T-helper 2 cell treated with Interferon-gamma antibody and Interleukin-4, amounts not matched to agents 5 μg/mL and 100 μg/mL, for 36 hours (primary cell): ENCODE measurements at places on chromosomes 1 and 21.
A peak's percentile ranks its signal among the peaks of the same experiment; 100 is the strongest.

GRCh38 chr1:58861076-58861475 lies 77.2 kb upstream of the JUN start:
- peaks cover 4% of the 10 kb centered on the region for H3K36me3 ChIP-seq
- peaks cover 27% of the 10 kb centered on the region for H3K4me1 ChIP-seq
- peaks cover 2% of the 10 kb centered on the region for H3K27me3 ChIP-seq
- no peak overlapping the region for H3K27ac ChIP-seq
- no peak for DNase-seq
- no peak overlapping the region for H3K4me3 ChIP-seq

GRCh38 chr21:14957836-14958235 lies 107.0 kb downstream of the NRIP1 start:
- no peaks in the 10 kb centered on the region for H3K4me1 ChIP-seq
- no peaks in the 10 kb centered on the region for H3K36me3 ChIP-seq
- no peak for DNase-seq
- no peaks in the 10 kb centered on the region for H3K27me3 ChIP-seq
- H3K4me3 ChIP-seq = no peak overlapping the region
- H3K27ac ChIP-seq = no peak overlapping the region

- peaks cover 41% of the 10 kb centered on the region for H3K4me1 ChIP-seq
- H3K4me3 ChIP-seq = no peak overlapping the region
- H3K27ac ChIP-seq = no peak overlapping the region
- DNase-seq = no peak
- peaks cover 1% of the 10 kb centered on the region for H3K36me3 ChIP-seq
Measured at GRCh38 chr1:183593356-183593755, 3.1 kb upstream of the NCF2 start.

DNA sequence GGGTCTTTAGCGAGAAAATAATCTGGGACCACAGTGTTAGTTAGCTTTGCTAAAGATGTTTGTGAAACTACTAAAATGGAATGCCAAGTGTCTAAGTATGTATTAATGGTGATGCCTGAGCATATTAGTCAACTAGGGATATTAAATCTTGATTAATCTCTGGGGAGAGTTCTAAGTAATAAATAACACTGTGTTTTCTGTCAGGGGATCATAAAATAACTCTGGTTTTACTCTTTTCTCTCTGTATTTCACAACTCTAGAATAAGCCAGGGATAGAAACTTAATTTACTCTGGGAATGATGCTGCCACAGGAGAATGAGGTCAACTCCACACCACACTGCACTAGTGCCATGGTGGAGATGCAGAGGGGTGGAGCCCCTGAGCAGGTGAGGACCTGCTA lies 399.2 kb downstream of the PTBP2 start:
- no peak for DNase-seq
- no peak overlapping the region for H3K27ac ChIP-seq
- H3K4me1 ChIP-seq = no peaks in the 10 kb centered on the region
- no peaks in the 10 kb centered on the region for H3K36me3 ChIP-seq

GRCh38 chr1:93592551-93592949 lies 89.1 kb downstream of the BCAR3 start:
- H3K27me3 ChIP-seq = peaks cover 17% of the 10 kb centered on the region
- peaks cover 14% of the 10 kb centered on the region for H3K36me3 ChIP-seq
- no peak overlapping the region for H3K4me3 ChIP-seq
- H3K27ac ChIP-seq = no peak overlapping the region
- H3K4me1 ChIP-seq = peaks cover 18% of the 10 kb centered on the region
- DNase-seq = no peak

GRCh38 chr1:199010492-199010891 lies 371.7 kb downstream of the PTPRC start:
- DNase-seq = no peak
- no peaks in the 10 kb centered on the region for H3K27me3 ChIP-seq
- H3K36me3 ChIP-seq = peaks cover 17% of the 10 kb centered on the region
- H3K4me1 ChIP-seq = peaks cover 48% of the 10 kb centered on the region
- peak overlapping the region; percentile 17 for H3K27ac ChIP-seq
- H3K4me3 ChIP-seq = peak overlapping the region; percentile 39

- no peak overlapping the region for H3K27ac ChIP-seq
- no peaks in the 10 kb centered on the region for H3K4me1 ChIP-seq
- H3K36me3 ChIP-seq = no peaks in the 10 kb centered on the region
Measured at GRCh38 chr1:51643362-51643761, 26.5 kb downstream of the OSBPL9 start.

- no peak overlapping the region for H3K27ac ChIP-seq
- no peaks in the 10 kb centered on the region for H3K36me3 ChIP-seq
- no peak overlapping the region for H3K4me3 ChIP-seq
- no peaks in the 10 kb centered on the region for H3K27me3 ChIP-seq
- no peak for DNase-seq
- no peaks in the 10 kb centered on the region for H3K4me1 ChIP-seq
Measured at GRCh38 chr1:57013522-57013921, 47.7 kb upstream of the C8B start.

GRCh38 chr1:168627370-168627769 lies 51.0 kb downstream of the XCL1 start:
- DNase-seq = no peak
- H3K27me3 ChIP-seq = peaks cover 15% of the 10 kb centered on the region
- no peak overlapping the region for H3K27ac ChIP-seq

- H3K4me3 ChIP-seq = no peak overlapping the region
- H3K27ac ChIP-seq = no peak overlapping the region
- H3K36me3 ChIP-seq = no peaks in the 10 kb centered on the region
- peaks cover 4% of the 10 kb centered on the region for H3K27me3 ChIP-seq
- no peak for DNase-seq
Measured at GRCh38 chr21:32216293-32216692, 62.6 kb downstream of the MIS18A start.

DNA sequence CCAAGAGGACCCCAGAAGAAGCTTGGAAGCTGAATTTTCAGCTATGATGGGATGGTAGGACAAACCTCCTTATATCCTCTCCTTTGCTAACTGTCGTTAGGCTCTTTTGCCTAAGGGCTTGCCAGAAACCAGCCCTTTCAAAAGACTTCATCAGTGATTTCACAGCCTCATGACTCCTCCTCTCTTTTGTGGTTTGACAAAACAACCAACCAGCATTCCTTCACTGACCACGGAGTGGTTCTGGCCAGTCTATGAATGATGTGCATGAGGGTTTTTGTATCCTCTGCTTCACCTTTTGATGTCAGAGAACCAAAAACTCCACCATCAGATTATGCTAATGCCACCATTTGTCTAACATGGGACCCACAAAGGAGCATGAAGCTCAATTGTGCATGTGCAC lies 116.9 kb upstream of the COA6 start:
- H3K27me3 ChIP-seq = peaks cover 18% of the 10 kb centered on the region
- no peak overlapping the region for H3K4me3 ChIP-seq
- DNase-seq = no peak
- H3K4me1 ChIP-seq = peaks cover 11% of the 10 kb centered on the region

- peaks cover 57% of the 10 kb centered on the region for H3K4me1 ChIP-seq
- H3K36me3 ChIP-seq = peaks cover 26% of the 10 kb centered on the region
- H3K27me3 ChIP-seq = peaks cover 5% of the 10 kb centered on the region
Measured at GRCh38 chr1:66350001-66350547, 183.9 kb upstream of the SGIP1 start.

- no peak overlapping the region for H3K4me3 ChIP-seq
- no peak for DNase-seq
- peaks cover 5% of the 10 kb centered on the region for H3K27me3 ChIP-seq
- no peak overlapping the region for H3K27ac ChIP-seq
- no peaks in the 10 kb centered on the region for H3K4me1 ChIP-seq
Measured at GRCh38 chr1:114181356-114181755, 27.7 kb upstream of the SYT6 start.

DNA sequence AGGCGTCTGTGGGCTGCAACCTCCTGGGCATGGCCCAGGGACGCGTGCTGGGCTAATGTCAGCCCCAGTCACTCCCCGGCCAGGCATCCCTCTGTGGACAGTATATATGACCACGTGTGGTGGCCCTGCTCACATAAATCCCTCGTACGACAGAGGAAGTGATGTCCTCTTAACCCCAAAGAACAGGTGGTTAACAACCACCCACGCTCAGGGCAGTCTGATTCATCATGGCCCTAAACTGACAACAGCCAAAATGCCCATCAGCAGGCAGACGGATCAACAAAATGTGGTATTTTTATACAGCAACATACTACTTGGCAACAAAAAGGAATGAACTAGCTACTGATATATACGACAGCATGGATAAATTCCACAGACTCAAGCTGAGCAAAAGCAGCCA lies 51.0 kb downstream of the ECE1 start:
- H3K4me1 ChIP-seq = no peaks in the 10 kb centered on the region
- peak; percentile 16 for DNase-seq
- no peaks in the 10 kb centered on the region for H3K27me3 ChIP-seq
- H3K27ac ChIP-seq = no peak overlapping the region
- no peak overlapping the region for H3K4me3 ChIP-seq

DNA sequence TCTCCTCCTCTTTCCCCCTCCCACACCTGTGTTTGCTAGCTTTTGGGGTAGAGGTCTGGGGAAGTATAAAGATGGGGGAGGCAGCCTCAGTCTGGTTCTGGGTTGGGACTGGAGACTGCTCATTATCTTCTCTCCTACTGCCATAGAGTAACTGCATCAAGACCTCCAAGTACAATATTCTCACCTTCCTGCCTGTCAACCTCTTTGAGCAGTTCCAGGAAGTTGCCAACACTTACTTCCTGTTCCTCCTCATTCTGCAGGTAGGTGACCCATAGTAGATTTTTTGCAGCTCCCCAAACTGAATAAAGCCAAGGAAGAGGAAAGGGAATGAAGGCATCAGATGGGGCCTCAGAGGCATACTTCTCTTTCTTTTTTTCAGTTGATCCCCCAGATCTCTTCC lies 5.3 kb downstream of the ATP8B2 start:
- no peak for DNase-seq
- H3K27ac ChIP-seq = peak overlapping the region; percentile 46
- no peaks in the 10 kb centered on the region for H3K27me3 ChIP-seq
- peaks cover 53% of the 10 kb centered on the region for H3K36me3 ChIP-seq
- H3K4me1 ChIP-seq = peaks cover 51% of the 10 kb centered on the region

DNA sequence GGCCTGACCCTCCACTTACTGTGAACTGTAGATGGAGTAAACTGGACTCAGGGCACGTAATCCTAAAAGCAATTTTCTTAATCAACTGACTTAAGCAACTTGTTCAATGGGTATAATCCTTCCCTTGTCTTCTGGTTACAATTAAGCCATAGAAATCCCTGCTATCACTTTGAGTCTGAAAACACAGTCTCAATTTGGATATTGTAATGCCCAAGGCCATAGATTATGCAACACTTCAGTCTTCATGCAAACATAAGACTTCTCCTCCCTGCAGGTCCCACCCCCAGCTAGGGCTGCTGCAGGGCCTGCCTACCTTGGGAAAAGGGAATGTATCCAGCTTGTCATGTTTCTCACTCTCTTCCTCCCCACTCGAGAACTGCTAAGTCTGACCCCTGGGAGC lies 6.2 kb upstream of the SLC5A9 start:
- H3K27me3 ChIP-seq = peaks cover 4% of the 10 kb centered on the region
- no peak overlapping the region for H3K27ac ChIP-seq
- DNase-seq = no peak

DNA sequence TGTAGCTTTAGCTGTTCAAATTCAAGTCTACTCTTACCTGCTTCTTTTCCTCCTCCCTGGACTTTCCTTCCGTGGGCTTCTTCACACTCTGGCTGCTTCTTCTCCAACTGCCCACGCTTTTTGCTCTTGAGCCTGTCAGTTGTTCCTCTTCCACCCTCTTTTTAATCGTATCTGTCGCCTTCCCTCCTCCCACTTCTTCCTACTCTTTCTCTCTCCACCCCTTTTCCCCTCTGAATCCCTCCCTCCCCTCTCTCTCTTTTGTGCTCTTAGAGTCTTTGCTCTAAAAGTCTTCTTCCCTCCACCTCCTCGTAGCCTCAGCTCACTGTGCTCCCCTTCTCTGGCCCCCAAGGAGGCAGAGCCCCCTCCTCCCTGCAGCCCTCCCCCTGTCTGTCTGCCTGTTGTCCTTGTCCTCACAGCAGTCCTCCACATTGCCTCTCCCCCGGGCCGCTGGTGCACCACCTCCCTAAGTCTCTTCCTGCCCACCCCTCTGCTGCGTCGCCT lies 12.9 kb upstream of the GJA5 start:
- no peak overlapping the region for H3K4me3 ChIP-seq
- peaks cover 28% of the 10 kb centered on the region for H3K27me3 ChIP-seq
- no peaks in the 10 kb centered on the region for H3K36me3 ChIP-seq
- H3K27ac ChIP-seq = no peak overlapping the region
- no peaks in the 10 kb centered on the region for H3K4me1 ChIP-seq
- no peak for DNase-seq

DNA sequence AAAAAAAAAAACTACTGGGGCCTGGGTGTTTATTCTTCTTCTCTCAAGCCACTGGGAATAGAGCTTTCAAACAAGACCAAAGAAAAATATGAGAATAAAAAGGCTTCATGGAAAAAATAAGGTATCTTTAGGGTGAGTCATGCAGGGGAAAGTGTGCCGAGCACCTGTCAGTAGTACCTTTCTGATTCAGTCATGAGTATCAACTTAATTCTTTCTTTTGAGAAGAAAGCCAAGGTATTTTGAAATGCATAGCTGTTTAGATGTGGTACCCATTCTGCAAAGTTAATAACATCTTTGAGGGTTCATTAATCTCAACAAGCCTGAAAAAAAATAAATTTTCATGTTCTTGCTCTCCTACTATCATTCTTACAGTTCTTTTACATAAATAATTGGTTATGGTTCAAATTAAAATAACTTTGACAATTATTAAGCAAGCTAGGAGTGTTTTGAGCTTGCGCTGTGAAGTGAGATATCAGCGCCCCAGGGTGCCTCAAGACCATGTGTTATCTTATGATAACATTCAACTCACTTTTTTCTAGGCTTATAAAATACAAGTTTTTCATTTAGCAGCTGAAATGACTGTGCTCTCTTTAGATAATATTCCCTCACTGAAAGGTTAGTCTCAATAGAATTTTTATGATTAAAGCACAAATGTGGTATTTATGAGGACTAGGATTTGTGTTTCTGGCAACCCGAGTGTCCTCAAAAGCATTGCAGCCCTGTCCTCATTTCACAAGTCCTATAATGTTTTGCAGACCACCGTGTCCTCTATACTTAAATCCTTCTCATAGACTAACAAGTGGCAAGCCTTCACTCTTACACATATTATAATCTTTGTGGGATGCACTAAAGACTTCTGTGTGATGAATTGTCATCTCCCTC lies 138.6 kb downstream of the SLC44A5 start:
- no peaks in the 10 kb centered on the region for H3K4me1 ChIP-seq
- no peak overlapping the region for H3K4me3 ChIP-seq
- H3K27ac ChIP-seq = no peak overlapping the region
- H3K27me3 ChIP-seq = no peaks in the 10 kb centered on the region
- no peaks in the 10 kb centered on the region for H3K36me3 ChIP-seq
- no peak for DNase-seq
